CD4-positive, alpha-beta T cell treated with Interleukin-10 for 1 hour (primary cell): ENCODE measurements at places on chromosomes 1 and 21.

GRCh38 chr1:45630429-45630828, 6.6 kb upstream of the CCDC17 start:
- DNase-seq, result no peak

DNA sequence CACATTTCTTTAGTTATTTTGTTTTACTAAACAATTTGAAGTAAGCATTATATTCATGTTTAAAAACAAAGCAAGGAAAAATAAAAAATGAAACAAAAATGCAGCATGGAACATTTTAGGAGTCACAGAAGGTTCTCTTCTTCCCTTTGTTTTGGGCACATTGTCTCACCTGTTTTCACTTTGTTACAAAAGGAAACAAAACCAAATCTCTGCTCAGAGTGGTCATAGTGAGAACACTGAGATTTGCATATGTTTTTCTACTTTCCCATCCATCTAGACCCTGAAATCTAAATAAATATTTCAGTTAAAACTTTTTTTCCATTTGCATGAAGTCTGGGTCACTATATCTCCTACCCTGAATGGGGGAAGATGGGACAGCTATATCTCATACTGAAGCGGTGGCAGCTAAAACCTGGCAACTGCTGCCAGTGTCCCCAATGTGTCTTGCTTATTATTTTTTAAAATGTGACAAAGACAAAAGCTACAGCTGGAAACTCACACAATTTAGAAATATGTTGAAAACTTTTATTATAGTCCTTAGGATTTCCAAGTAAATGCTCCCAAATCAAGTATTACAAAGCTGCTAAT, 3.5 kb downstream of the EXOC8 start:
- no peak for DNase-seq

- peak; percentile 17 for DNase-seq
These were observed 57.3 kb downstream of the PSMG1 start for GRCh38 chr21:39125752-39126485.

DNA sequence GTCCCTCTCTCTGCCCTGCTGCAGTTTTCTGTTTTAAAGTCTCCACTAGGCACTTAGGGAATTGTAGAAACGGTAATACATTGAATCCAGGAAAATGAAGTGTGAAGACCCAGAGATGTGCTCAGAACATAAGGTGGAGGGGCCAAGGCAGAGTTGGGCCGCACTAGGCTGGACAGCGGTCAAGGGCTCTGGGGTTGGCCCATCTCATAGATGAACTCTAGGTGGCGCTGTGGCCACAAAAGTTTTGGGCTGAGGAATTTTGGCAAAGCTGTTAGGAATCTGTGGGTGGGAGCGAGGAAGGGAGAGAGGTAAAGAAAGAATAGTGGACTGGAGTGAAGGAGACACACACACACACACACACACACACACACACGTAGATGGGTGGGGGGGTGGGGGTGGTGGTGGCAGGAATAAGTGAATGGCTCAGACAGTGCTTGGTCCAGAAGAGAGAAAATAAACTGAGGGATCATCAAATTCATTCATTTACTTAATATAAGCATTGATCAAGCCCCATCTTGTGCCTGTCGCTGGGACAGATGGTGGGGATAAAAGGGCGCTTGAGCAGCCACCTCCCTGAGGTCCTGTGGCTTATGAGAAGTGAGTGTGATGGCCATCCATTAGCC, 258.5 kb downstream of the TRABD2B start:
- no peak for DNase-seq
